CD4-positive, alpha-beta T cell treated with Interleukin-17A for 4 hours (primary cell): ENCODE measurements at places on chromosomes 11 and 22.
A peak's percentile ranks its signal among the peaks of the same experiment; 100 is the strongest.

GRCh38 chr11:83287631-83288030 is 1.5 kb upstream of the CCDC90B start:
- DNase-seq, result no peak

- no peak for DNase-seq
Observed at GRCh38 chr22:43879901-43880540, 11.8 kb downstream of the PNPLA5 start.

- no peak for DNase-seq
Observed at GRCh38 chr11:44224867-44225501, 85.0 kb downstream of the ALX4 start.

DNA sequence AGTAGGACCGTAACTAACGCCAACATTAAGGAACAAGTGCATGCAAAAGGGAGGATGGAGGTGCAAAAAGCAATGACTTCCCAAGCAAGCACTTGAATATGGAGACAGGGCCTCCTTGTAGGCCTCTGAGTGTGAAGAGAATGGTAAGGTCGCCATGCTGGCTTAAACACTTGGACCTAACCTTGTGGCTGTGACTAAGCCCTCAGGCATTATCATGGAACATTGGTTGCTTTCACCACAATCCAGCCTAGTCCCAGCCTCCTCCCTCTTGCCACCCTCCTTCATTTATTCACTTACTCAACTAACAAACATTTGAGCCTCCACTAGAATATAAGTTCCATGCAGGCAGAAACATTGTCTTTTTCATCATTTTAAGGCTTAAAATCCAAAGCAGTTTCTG is 11.9 kb upstream of the SYTL2 start:
- no peak for DNase-seq

GRCh38 chr11:48050304-48050703 is 69.9 kb downstream of the PTPRJ start:
- DNase-seq, result no peak

DNA sequence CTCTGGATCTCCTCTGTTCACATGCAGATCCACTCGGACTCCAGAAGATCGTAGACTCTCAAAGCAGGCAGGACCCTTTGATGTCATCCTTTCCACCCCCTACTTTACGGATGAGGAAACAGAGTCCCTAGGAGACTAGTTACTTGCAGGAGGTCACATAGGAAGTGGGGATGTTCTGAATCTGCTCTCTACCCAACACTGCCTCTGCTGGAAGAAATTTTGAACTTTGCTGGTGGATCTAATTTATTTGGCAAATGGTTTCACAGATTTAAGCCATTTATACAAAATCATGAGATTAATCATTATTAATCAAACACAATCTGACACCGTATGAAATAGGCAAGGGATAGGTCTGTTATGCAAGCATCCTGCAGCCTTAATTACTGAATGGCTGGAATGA is 55.0 kb upstream of the USP47 start:
- DNase-seq, result no peak

GRCh38 chr11:27574342-27574741 is 67.8 kb upstream of the LIN7C start:
- DNase-seq, result no peak

DNA sequence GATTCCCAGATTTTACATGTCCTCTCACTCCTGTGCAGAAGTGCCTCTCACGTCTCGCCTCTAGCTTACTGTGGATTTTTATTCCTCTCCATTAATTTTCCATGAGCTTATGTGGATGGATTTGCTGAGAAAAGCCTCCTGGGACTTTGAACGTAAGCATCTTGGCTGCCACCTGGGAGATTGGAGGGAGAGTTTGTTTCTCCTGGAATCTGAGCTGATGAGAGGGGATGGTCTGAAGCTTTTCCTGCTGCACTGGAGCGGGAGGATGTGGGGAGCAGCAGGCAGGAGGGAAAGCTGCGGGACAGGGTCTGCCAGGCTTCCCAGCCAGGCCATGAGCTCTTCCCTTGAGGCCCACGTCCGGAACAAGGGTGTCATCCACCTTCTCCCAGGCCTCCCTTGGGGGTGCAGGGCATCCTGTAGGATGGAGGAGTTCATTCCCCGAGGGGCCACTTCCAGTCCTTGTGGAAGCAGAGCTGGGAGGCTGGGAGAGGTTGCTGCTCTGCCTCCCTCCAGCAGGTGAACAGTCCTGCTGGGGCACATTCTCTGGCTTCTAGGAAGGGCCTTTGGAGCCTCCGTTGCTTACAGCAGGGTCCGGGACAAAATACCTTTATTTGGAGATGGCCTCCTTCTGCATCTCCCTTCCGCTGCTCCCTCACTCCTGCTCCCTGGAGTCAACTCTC is 3.6 kb upstream of the SHANK2 start:
- DNase-seq, result no peak

GRCh38 chr11:488992-489391 is 18.1 kb downstream of the RNH1 start:
- DNase-seq, result no peak

DNA sequence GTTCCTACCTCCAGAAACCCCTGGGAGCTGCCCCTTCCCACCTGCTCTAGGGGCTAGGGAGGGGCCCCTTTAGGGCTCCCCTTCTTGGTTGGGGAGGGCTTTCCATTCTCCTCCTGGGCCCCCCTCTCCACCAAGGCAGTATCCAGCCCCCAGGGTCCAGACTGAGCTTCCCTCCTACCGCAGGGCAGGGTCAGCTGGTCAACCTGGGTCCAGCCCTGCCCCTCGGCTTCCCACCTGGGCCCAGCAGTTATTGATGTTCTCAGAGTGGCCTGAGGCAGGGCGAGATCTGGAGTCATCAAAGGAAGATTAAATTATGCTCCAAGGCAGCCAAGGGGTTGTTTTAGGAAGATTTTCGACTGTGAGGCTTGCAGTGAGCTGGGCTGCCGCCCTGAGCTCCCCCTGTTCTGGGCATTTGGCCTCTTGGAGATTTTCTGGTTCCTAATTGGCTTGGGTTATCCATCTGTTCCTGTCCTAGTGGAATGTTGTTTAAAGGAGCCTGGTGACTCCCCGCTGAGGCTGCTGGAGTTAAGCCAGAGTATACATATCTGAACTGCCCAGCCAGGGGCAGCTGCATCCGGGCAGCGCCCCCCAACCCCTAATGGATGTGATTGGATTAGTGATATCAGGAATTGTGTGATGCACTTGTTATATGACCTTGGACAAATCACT is 1.8 kb upstream of the SLC22A8 start:
- no peak for DNase-seq

- DNase-seq, result no peak
Observed at GRCh38 chr11:33912405-33913361, 20.8 kb upstream of the LMO2 start.

DNA sequence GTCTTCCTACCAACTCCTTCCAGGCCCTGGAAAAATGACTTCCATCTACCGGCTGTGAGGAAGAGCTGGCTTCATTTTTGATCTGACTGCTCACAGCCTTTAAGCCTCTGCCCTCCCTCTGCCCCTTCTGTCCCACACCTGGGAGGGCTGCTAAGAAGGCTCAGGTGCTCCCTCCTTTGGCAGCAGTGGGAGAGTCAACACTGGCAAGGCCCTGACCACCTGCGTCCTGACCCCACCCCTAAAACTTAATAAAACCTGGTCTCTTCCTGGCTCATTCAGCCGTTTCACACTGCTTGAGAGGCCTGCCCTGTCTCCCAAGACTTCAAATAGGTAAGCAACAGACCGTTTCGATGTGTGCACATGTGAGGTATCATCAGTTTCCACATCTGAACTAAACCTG is 52.1 kb upstream of the NFRKB start:
- DNase-seq, result no peak

GRCh38 chr22:43013355-43014315 is 1.3 kb downstream of the PACSIN2 start:
- DNase-seq, result peak; percentile 12

DNA sequence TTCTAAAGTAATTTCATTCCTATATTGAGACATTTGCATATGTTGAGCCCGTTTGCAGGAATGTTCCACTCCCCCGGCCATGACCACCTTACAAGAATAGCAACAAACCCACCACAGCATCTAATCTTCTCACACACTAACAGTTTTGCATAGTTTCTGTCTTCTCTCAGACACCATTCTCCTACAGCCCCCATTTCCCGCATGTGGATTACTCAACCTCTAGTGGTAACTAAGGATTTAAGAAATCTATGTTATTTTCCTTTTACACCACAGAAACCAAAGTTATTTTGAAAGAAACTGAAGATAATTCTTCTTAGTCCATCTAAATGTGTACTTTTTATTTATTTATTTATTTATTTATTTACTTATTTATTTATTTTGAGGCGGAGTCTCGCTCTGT is 2.3 kb downstream of the MS4A4E start:
- no peak for DNase-seq

- DNase-seq, result no peak
Observed at GRCh38 chr11:3877364-3878257, 22.1 kb downstream of the STIM1 start.

DNA sequence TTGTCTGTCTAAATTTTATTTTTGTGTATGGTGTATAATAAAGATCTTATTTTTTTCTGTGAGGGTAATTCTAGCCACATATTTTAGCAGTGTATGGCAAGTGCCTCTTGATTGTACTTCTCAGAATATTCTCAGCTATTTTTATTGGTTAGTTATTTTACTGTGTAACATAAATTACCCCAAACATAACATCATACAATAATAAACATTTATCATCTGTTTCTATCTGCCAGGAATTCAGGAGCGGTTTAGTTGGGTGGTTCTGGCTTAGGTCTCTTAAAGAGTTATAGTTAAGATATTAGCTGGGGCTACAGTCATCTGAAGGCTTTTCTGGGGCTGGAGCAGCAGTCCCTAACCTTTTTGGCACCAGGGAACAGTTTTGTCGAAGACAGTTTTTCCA is 47.8 kb downstream of the PPFIBP2 start:
- no peak for DNase-seq

DNA sequence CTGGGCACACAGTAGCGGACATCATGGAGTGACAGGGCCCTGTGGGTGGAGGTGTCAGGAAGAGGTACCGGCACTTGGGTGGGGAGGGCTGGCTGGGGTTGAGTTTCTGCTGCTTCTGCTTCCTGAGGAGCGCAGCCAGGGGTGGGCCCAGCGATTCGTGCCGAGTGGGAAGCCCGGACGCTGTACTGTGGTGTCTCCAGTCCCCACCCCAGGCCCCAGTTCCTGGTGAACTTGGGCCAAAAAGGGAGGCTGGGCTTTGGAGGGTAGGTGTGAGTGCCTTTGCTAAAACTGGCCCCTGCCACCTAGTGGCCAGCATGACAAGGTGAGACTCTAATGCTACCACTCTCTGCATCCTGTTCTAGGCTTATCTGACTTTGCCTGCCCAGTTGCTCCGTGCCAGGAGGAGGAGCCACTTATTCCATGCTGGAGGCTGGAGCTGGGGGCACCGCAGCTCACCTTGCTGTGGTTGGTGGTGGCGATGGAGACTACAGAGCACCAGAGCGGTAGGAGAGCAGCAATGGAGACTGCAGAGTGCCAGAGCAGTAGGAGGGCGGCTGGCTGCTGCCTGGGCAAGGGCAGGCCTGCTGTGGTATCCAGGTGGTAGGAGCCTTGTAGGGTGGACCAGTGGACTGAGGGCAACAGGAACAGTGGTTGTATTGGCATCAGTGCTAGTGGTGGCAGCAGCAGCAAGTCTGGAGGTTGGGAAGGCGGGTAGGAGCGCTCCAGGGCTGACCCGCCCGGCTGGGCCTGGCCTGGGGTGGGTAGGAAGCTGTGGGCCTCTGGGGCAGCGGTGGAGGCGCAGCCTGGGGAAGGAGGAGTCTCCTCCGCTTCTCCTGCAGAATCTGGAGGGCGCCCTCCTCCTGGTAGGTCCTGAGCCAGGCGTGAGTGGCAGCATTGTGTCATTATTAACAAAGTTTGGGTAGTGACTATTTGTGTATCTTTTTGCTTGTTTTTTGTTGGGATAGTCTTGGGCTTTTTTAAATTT is 2.2 kb upstream of the RFPL2 start:
- peak; percentile 60 for DNase-seq

- no peak for DNase-seq
Observed at GRCh38 chr11:60890696-60891095, 15.7 kb downstream of the PRPF19 start.

- peak; percentile 81 for DNase-seq
Observed at GRCh38 chr22:20571531-20572007, 64.2 kb downstream of the MED15 start.

- no peak for DNase-seq
Observed at GRCh38 chr11:43935424-43935979, 6.9 kb upstream of the C11orf96 start.

DNA sequence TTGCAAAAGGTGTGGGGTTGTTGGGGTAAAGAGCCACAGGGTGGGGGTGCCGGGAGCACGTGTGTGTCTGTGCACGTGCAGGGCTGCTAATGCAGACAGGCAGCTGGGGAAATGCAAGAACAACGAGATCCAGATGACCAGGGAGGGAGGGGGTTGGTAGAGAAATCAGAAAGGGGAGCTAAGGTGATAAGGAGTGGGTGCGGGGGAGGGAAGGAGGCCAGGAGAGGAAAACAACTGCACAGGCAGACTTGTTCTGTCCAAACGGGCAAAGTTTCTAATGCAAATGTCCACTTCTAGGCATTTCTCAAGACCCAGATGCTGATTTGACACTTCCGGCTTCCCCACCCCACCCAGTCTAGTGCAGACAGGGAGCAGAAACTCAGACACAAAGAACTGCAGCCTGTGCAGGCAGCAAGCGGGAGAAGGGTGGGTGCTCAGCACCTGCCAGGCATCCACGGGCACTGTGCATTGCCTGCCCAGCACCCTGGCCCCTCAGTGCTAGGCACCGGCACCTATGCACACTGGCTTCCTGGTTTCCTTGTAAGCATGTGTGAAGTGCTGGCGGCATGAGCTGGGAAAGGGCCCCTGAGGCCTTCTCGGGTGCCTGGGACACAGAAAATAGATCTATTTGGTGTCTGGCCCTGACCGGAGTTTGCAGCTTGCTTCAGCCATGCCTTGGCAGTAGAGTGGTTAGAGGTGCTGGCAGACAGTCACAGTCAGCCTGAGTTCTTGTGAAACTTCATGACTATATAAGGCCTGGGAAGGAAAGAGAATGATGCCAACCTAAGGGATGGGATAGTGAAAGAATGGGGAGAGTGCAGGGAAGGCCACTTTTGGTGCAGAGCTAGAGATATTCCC is 220.1 kb upstream of the SORL1-AS1 start:
- DNase-seq, result no peak

GRCh38 chr11:118715837-118716260 is 36.4 kb upstream of the TREH start:
- DNase-seq, result no peak

GRCh38 chr22:36332623-36333332 is 55.0 kb downstream of the MYH9 start:
- DNase-seq, result peak; percentile 76

DNA sequence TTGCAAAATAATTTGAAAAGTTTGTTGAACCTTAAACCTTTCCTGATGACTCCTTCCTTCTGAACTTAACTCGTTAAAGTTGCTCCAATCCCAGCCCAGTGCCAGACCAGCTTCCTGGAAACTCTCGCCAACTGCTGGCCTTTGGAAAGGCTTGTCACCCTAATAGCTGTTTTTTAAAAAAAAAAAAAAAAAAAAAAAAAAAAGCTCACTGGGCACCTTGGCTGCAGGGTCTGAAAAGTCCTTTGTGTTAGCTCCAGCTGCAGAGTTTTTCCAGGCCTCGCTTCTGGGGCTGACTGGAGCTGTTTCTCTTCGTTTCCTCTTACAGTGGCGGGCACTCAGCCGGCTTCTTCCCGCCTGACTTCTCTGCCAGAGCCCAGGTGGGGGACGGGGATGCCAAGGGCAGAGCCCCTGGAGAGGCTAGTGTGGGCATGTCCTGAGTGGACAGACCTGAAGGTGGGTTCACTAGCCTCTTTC is 25.1 kb downstream of the KCNQ1OT1 start:
- DNase-seq, result no peak

- DNase-seq, result no peak
Observed at GRCh38 chr11:96307776-96308140, 35.2 kb downstream of the MAML2 start.

- DNase-seq, result no peak
Observed at GRCh38 chr11:102279641-102280170, 37.6 kb upstream of the BIRC3 start.
